ENCODE measurements at places on chromosomes 12 and 14.

GRCh38 chr14:38964630-38965029 lies 138.4 kb downstream of the SEC23A start:
- H3K4me3 ChIP-seq: no peak overlapping the region
- H3K4me1 ChIP-seq: no peaks in the 10 kb centered on the region
- H3K27ac ChIP-seq: no peak overlapping the region
- DNase-seq: no peak

GRCh38 chr12:77352946-77353345 lies 287.6 kb upstream of the E2F7 start:
- H3K4me1 ChIP-seq: no peaks in the 10 kb centered on the region
- no peak overlapping the region for H3K4me3 ChIP-seq
- H3K36me3 ChIP-seq: no peaks in the 10 kb centered on the region
- H3K27ac ChIP-seq: no peak overlapping the region

DNA sequence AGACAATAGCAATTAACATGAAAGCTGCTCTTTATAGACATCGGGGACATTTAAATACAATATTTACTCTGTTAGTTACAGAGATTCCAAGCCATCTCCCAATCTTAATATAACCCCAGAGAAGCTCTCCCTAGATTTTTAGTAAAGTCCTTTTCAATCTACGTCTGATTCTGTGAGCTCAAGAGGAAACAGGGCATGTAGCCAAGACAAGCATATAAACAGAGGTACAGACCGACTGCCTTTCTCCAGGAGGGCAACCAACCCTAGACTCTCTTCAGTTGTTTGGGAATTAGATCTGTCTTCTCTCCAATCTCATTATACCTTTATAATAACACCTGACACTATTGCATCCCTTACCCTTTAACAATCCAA lies 57.4 kb downstream of the TMTC1 start:
- DNase-seq: no peak
- H3K27ac ChIP-seq: no peak overlapping the region
- H3K36me3 ChIP-seq: no peaks in the 10 kb centered on the region
- H3K4me1 ChIP-seq: no peaks in the 10 kb centered on the region
- no peaks in the 10 kb centered on the region for H3K27me3 ChIP-seq

DNA sequence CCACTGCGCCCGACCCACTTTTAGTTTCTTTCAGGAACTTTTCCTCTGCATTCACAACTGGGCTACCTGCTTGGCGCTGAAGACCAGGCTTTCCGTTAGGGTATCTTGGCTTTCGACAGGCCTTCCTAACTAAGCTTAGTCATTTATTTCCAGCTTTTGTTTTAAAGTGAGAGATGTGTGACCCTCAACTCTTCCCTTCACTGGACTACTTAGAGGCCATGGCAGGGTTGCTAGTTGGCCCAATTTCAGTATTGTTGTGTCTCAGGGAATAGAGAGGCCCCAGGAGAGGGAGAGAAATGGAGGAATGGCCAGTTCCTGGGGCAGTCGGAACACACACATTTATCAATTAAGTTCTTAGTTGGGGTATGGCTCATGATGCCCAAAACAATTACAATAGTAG lies 10.4 kb downstream of the MTA1 start:
- H3K4me1 ChIP-seq: no peaks in the 10 kb centered on the region
- no peak for DNase-seq
- H3K36me3 ChIP-seq: no peaks in the 10 kb centered on the region
- no peak overlapping the region for H3K27ac ChIP-seq

DNA sequence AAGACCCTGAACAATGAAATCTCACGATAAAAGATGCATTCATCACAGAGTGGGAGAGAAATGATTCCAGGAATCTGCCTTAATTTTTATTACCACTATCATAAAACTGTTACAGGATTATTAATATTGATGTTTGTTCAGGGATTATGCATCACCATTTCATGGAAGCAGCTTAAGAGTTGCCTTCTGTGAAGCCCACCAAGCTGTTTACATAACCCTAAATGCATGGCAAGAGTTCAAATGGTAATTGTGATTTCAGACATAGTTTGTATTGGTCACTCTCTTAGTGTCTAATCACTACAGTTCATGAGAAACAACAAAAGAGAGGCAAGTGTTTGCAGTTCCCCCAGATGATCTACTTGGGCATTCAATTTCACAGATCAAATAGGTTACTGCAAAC lies 527.7 kb downstream of the RPS29 start:
- no peak overlapping the region for H3K4me3 ChIP-seq
- DNase-seq: no peak
- no peaks in the 10 kb centered on the region for H3K27me3 ChIP-seq
- no peaks in the 10 kb centered on the region for H3K4me1 ChIP-seq
- H3K27ac ChIP-seq: no peak overlapping the region
- no peaks in the 10 kb centered on the region for H3K36me3 ChIP-seq

- DNase-seq: peak; percentile 79
- H3K4me3 ChIP-seq: no peak overlapping the region
- no peaks in the 10 kb centered on the region for H3K36me3 ChIP-seq
- peaks cover 11% of the 10 kb centered on the region for H3K4me1 ChIP-seq
Observed at GRCh38 chr12:68042212-68042699, 53.0 kb downstream of the IFNG-AS1 start.
